ENCODE measurements at places on chromosomes 4 and X.

DNA sequence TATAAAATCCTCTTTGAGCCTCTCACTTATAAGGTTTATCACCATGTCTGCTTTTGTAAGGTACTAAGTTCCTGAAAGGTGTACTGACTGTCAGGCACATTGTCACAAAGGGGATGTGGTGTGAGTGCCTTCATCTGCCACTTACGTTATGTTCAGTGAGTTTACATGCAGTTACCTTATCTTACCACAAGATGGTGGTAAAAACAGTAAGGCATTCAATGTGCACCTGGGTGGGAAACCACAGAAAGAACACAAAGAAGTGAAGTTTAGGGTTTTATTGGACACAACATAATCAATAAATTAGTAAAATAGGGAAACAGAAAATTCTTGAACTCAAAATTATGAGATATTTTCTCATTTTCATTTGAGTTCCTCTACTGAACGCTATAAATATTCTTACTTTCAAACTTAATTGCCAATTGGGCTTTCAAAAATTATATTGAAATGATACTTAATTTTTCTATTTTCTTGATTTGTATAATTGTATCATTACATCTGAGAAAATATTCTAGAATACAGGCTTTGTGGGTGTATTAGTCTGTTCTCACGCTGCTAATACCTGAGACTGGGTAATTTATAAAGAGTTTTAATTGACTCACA, 650.8 kb downstream of the PCDH7 start:
- peak; percentile 11 for DNase-seq

GRCh38 chr4:183807420-183808096, 97.5 kb upstream of the STOX2 start:
- DNase-seq, result no peak

- no peak for DNase-seq
Observed at GRCh38 chrX:28586286-28586685, 960 bp upstream of the IL1RAPL1 start.

DNA sequence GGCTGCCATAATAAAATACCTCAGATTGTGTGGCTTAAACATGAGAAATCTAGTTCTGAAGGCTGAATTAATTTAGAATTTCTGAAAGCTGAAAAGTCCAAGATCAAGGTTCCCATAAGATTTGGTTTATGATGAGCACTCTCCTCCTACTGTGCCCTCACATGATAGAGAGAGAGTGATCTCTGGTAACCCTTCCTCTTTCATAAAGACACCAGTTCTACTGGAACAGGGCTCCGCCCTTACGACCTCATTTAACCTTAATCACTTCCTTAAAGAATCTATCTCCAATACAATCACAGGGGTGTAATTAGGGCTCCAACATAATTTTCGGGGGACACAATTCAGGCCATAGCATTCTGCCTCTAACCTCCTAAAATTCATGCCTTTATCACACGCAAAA, 194.0 kb upstream of the MAB21L2 start:
- DNase-seq, result no peak

DNA sequence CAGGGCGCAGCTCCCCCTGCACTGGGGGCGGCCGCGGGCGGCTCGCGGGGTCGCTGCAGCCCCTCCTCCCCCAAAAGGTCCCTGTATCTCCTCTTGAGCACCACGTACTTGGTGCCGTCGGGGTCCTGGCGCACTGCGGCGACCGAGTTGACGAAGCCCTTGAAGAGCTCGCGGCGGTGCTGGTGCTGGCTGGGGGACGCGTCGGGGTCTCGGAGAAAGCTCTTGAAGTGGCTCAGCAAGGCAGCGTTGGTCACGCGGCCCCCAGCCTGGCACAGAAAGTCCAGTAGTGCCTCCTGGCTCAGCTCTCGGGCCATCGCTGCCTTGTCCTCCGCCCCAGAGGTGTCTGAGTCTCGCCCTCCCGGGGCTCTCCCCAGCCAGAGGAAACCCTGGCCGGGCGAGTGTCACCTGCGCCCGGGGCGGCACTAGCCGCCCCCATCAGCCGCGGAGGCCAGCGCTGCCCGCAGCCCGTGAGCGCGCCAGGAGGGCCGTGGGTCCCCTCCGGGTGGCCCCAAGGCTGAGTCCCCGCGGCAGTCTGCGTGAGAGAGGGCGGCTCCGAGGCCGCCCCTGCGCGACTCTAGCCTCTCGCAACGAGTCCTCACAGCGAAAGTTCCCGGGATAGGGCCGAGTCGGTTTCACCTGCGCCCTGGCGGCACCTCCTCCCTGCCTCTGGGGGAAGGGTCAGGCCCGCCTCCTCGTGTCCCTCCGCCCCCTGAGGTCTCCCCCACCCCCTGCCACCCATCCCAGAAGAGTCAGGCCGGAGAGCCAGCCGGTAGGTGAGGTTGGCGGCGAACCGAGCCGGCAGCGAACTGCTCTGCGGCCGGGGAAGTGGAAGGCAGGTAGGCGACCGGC, at the start of gene SOWAHB:
Gene SOWAHB, minus strand, starts transcription at position 609 of the 849 bp plus-strand sequence. Its CDS starts 295 bp downstream, at position 314.
- peak; percentile 13 for DNase-seq

DNA sequence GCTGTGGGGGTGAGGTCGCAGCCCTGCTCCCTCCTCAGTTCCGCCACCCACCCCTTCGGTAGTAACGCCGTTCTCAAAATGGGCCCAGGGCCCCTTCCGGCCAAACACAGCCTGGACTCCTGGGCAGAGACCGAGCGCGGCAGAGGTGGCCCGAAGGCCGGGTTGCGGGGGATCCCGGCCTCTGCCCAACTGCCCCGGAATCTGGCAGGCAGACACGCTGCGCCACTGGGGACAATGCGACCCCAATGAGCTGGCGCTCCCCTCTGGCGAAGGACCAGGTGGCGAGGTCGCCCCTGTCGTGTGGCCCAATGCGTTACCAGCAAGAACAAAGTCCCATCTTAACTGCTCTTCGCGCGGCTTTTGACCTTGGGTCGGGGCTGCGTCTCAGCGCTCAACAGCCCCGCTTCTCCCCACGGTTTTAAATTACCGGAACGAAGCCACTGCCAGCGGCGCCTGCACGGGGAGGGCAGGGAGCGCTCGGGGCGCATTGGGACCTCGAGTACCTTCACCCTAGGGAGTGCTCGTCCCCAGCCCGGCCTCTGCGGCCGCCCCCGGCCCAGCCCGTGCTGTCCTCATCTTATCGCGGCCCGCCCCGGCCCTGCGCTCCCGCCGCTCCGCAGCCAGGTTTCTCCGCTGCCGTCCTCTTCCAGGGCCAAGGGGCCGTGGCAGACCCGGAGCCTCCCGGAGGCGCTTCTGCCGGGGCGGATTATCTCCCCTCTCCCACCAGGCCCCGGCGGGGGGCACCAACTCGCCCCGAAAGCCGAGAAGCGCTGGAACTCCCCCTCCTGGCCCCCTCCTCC, 22.2 kb upstream of the HMX1 start:
- DNase-seq, result no peak

DNA sequence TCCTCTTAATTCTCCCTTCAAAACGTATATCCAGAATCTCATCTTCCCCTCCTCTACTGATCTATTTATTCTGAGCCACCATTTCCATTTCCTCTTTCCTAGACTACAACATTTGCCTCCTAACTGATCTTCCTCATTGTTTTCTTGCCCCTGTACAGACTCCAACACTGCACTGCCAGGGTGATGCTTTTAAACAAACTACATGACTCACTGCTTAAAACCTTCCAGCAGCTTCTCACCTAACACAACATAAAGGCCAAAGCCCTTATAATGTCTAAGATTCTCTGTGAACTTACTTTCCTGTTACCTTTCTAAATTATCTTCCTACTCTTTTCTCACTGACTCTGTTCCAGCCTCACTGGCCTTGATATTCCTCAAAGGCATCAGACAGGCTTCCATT, 161.0 kb upstream of the HS3ST1 start:
- no peak for DNase-seq
